ENCODE measurements at places on chromosomes 5 and 9. TPM values are rescaled to one million over a fixed set of nuclear protein-coding genes. Genes with fewer than 3 reads are reported as not detected.

Gene ALDH1A1
- 936 TPM for total RNA-seq

Gene LTC4S
- not detected for total RNA-seq

Gene DBH
- total RNA-seq: not detected

Gene ANKHD1
- 43.9 TPM for total RNA-seq

Gene CBY3
- total RNA-seq: not detected

Gene PDE4D
- total RNA-seq: 7.9 TPM

Gene ARHGEF28
- total RNA-seq: 26.6 TPM

- no peak for DNase-seq
Observed at GRCh38 chr5:178323961-178324360, 91.4 kb upstream of the PHYKPL start.

GRCh38 chr5:150577378-150578139 is 62.9 kb upstream of the SYNPO start:
- DNase-seq: no peak

DNA sequence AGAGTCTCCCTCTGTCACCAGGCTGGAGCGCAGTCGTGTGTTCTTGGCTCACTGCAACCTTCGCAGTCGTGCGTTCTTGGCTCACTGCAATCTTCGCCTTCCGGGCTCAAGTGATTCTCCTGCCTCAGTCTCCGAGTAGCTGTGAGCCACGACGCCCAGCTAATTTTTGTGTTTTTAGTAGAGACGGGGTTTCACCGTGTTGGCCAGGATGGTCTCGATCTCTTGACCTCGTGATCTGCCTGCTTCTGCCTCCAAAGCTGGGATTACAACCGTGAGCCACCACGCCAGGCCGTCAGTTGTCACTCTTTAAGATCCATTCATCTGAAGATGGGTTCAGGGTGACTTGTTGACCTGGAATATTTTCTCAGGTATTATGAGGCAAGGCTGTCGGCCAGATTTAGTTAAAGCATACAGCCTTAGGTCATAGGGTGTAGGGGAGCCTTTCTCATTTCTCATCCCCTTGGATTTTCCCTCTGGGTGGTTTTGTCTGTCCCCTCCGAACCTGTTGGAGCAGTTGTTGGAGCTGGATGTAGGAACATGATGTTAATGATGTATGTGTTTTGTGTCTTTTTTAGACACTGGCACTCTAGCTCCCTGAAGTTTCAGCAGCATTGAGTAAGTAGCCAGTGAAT is 1.6 kb downstream of the SLC22A5 start:
- DNase-seq: no peak

DNA sequence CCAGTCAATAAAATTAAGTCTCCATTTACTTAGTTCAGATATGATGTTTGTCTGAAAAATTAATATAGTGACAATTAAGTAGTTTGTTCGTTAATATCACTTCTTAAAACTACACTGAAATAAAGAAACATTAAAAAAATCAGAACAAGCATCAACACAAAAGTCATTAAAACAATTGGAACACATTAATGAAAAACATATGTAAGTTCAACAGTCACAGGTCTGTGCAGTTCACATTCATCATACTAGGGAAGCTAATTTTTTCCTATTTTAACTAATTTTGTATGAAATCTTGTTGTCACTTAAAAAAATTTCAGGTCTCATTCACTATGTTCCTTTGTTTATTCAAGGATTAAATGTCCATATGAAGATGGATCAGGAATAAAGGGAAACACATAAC is 22.5 kb downstream of the POC5 start:
- DNase-seq: no peak

- DNase-seq: no peak
Observed at GRCh38 chr5:30878296-30878695, 315.2 kb upstream of the CDH6 start.

DNA sequence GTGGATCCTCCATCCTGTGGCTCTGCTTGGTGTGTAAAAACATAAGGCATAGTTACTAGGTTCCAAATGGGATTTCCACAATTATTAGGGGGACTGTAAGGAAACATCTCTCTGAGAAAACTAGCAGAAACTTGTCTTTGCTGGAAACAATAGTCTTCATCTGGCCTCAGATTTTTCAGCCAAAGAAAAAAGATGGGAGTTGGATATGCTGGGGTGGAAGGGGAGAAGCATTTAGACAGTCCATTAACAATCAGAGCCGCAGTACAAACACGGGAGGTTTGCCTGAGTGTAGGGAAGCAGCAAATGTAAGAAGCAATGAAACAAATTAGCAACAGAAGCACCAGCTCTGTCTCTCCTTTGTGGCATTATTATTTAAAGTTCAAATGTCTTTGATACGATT is 402.7 kb upstream of the ZNF608 start:
- DNase-seq: no peak

- DNase-seq: no peak
Observed at GRCh38 chr9:115262952-115263351, 145.0 kb upstream of the TNC start.

DNA sequence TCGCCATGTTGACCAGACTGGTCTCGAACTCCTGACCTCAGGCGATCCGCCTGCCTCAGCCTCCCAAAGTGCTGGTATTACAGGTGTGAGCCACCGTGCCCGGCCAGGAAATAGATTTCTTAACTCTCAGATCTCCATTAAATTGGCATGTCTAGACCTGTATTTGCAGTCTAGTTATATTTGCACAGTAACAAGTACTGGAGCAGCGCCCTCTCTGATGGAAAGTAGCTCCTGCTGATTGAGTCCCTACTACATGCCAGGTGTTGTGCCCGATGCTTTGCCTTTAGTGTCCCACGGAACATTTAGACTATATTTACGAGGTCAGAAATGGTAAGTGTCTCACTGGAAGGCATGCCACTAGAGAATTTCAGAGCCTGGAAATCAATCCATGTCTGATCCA is 15.8 kb upstream of the TMED9 start:
- DNase-seq: no peak

DNA sequence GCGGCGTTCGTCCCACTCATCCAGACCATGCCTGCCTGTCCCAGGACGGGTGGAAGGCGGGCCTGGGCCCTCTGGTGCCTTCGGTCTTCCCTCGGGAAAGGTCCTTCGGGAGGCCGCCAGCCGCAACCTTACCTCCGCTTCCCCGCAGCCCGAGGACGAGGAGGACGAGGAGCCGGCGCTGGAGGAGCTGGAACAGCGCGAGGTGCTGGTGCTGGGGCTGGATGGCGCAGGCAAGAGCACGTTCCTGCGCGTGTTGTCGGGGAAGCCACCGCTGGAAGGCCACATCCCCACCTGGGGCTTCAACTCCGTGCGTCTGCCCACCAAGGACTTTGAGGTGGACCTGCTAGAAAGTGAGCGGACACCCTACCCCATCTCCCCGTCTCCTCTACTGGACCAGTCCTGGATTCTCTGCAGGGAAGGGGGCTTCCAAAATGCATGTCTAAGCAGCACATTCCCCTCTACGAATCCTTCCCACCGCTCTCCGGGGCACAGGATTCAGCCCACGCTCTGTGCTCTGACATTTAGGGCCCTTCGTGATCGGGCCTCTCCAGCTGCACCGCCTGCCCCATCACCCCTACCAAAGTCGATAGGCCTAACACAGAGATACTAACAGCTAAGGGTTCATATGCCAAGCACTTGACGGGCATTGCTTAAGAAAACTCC is 1.1 kb downstream of the ARL10 start:
- DNase-seq: no peak

GRCh38 chr5:109942646-109943045 is 252.9 kb downstream of the MAN2A1 start:
- DNase-seq: no peak

- DNase-seq: no peak
Observed at GRCh38 chr9:82313697-82314096, 325.1 kb downstream of the SPATA31D1 start.

- DNase-seq: no peak
Observed at GRCh38 chr9:110578575-110579033, 937 bp downstream of the SVEP1 start.

DNA sequence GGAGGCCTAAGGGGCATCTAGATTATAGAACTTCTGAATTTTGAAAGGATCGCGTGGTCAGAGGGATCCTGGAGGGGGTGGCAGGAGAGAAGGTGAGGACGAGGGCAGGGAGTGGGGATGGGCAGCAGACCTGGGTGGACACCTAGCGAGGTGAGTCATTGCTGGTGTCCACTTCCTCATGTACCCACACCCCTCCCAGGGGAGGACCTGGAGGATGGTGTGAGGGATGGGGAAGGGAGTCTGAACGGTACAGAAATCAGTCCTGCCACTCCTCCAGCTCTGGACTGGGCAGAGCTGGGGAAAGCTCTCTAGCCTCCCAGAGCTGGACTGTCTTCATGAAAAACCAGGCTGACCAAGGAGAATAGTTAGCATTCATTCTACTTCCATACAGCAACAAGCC is 46.9 kb downstream of the TMOD1 start:
- DNase-seq: no peak

DNA sequence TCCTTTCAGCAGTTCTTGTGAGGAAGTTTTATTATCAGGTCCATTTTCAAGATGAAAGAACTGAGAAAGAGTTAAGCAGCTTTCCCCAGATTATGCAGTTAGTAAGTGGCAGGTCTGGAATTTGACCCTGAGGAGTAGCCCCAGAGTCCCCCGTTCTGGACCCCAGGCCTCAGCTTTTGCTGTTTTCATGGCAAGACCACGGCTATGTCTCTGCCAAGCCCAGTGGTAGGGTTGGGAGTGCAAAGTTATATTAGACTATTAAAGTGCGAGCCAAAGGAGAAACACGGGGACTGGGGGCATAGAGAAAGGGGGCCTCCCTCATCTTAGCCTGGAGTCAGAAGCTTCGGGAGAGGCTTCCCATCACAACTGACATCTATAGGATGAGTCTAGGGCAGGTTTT is 19.3 kb upstream of the ORM1 start:
- DNase-seq: no peak

GRCh38 chr9:27462434-27462833 is 61.7 kb upstream of the IFNK start:
- no peak for DNase-seq

- DNase-seq: no peak
Observed at GRCh38 chr5:142098931-142099330, 9.6 kb upstream of the NDFIP1 start.

GRCh38 chr5:115542651-115543364 is 1.8 kb downstream of the FEM1C start:
- DNase-seq: no peak
